T-helper 2 cell (primary cell): ENCODE measurements at places on chromosomes 16 and 17.

- DNase-seq: no peak
Observed at GRCh38 chr16:75160386-75160785, 12.1 kb downstream of the ZFP1 start.

DNA sequence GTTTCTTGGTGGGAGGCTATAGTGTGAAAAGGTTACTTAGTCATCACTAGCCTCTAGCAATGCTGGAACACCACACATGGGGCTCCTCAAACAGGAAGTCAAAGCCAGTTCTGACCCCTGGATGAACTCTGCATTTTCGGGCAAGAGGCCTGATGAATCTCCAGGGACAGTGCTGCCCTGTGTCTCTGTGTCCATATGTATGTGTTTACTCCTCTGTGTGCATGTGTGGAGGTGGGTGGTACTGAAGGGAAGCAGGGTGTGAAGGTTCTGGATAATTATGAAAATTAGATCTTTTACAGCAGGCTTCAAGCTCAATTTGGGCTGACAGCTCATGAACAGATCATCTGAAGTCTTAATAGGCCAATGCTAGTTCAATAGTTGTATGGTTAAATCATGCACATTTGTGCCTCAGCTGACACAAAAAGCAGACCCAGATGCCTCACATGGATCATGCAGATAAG, 133.6 kb downstream of the SNX11 start:
- DNase-seq: no peak

GRCh38 chr16:80084614-80085013, 456.2 kb upstream of the DYNLRB2 start:
- no peak for DNase-seq

GRCh38 chr16:87276091-87276701, 41.0 kb downstream of the C16orf95 start:
- DNase-seq: no peak

DNA sequence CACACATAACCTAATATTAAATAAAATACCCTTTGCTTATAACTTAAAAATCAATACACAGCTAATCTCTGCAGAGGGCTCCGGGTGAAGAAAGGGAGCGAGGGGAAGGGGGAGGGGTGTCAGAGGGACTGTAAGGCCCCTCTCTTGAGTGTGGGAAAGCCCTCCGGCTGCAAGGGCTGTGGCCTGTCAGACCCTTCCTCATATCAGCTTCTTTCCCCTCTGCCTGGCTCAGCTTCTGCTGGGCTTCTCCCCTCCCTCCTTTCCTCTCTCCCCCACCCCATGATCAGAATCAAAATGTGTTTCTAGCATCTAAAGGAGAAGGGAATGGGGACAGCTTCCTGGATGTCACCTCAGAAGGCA, 4.6 kb upstream of the SCRN2 start:
- no peak for DNase-seq

GRCh38 chr16:56628486-56629350, 3.1 kb downstream of the MT1E start:
- no peak for DNase-seq

DNA sequence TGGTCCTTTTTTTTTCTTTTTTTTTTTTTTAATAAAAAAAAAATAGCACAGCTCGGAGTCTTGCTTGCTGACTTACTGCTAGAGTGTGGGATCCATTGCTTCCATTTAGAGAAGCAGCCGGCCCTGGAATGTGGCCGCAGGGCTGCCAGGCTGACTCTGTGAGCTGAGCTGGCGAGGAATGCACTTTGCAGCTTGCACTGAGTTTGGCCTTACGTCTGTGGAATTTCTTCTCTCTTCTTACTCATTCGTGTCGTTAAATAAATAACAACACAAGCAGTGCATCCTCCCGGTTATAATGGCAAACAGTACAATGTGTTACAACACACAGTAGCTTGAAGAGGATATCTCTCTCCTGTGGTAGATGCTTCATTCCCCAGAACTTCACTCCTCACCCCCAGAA, 69.2 kb downstream of the PRKCB start:
- DNase-seq: no peak
